ENCODE measurements at places on chromosomes 6 and 20.

DNA sequence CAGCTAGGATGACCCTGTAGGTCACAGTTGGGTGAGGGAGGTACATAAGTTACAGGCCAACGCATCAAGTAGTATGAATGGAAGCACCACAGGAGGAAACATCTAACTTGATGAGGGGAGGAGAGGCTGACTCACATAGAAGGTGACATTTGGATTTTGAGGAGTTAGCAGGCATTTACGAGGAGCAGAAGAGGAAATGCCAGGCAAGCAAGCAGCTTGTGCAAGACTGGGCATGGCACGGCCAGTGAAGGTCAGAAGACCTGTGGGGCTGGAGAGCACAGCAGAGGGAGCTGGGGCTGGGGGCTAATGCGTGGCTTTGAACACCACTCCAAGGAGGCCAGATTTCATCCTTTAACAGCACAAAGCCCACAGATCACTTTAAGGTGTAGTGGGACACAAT, 37.8 kb downstream of the MUC22 start:
- DNase-seq = no peak

GRCh38 chr6:25547797-25548196, 104.2 kb upstream of the SCGN start:
- DNase-seq = no peak

- no peak for DNase-seq
These were observed 8.4 kb downstream of the TPBG start for GRCh38 chr6:82371799-82372546.

GRCh38 chr20:62392621-62393334, 5.9 kb downstream of the RPS21 start:
- no peak for DNase-seq

DNA sequence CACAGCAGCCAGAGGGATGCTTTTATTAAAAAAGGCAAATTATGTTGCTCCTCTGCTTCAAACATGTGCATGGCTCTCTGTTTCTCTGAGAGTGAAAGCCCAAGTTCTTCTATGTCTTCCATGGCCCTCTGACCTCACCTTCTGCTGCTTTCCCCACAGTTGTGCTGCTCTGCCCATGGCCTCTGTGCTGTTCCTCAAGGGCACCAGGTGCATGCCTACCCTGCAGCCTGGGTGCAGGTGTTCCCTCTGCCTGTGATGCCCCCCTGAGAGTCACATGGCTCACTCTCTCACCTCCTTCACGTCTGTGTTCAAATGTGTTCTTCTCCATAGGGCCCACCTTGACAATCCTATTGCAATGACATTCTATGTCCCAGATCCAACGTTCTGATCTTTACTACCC, 477.0 kb upstream of the CHD6 start:
- no peak for DNase-seq

DNA sequence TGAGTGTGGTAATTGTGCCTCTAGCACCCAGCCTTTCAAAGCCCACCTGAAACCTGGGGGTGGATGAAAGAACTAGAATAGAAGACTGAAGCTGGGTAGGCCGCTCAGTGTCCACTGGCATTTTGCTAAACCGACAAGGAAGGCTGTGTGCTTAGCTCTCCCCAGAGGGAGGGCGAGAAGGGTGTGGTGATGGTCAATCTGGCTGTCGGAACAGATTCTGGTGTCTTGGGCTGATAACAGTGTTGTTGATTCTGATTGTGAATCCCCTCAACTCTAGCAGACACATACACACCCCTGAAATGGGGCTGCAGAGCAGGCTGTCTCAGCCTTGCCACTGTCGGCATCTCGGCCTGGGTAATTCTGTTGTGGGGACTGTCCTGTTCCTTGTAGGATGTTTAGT, 4.1 kb upstream of the BPHL start:
- no peak for DNase-seq

- no peak for DNase-seq
These were observed 33.9 kb downstream of the SCAF8 start for GRCh38 chr6:154767003-154767723.

DNA sequence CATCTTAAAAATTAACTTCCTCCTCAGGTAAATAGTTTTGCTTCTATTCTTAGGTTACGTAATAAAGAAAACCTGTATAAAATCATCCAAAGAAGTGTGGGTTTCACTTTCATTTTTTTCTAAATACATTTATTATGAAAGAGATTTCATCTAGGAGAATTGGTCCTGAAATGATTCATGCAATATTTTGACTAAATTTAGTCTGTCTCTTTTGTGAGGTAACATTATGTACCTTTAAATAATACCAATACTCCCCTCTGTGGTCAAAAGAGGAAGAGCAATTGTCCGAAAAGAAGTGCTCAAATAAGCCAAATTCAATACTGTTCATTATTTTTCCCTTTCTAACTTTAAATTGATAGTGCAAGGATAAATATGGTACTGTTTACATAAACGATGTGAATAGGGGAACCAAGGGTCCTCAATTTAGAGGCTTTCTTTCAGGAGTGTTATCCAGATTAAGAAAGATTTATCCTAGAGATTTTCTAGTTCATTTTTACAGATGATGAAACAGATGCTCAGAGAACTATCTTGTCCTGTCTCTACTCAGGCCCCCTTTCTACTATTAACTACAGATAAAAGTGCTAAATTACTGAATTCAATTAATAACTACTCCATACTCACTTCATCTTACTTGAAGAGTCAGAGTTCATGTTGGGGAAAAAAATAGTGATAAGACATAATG, 26.2 kb downstream of the CYP39A1 start:
- DNase-seq = no peak

- DNase-seq = no peak
These were observed 4.9 kb downstream of the SRMS start for GRCh38 chr20:63542696-63543095.

DNA sequence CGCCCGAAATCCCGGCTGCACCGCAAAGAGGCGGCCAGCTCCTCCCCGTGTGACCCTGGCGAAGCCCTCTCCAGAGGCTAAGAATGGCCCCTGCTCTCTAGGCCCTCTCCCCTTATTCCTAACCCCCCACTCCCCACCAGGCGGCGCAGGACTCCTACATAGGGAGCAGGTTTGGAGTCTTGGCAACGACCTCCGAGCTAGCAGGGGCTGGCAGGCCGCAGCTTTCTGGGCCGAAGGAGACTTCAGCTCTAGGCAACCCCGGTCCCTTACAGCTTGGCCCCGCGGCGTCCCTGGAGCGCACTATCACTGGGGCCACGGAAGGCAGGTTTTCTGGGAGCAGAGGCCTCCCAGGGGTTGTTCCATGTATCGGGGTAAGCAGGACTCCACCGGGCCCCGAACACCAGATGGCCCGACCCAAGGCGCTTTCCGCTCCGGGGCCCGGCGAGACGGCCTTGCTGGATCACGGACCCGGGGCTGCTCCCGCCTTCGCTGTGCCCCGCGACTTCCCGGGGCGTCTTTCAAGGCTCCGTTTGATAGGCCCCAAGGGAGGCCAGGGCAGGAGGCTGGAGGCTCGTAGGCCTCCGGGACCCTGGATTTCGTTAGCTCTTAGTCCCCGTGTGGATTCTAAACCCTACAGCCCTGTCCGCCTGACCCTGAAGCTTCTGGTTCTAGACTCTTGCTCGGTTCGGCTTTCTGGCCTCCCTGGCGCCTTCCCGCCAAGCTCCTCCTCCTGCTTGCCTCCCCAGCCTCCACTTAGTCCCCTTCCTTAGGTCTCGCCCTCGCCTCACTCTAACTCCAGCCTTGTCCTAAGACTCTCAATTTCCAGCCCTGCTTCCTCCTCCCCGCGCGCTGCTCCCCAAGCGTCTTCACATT, 1.9 kb downstream of the SLC32A1 start:
- DNase-seq = no peak

DNA sequence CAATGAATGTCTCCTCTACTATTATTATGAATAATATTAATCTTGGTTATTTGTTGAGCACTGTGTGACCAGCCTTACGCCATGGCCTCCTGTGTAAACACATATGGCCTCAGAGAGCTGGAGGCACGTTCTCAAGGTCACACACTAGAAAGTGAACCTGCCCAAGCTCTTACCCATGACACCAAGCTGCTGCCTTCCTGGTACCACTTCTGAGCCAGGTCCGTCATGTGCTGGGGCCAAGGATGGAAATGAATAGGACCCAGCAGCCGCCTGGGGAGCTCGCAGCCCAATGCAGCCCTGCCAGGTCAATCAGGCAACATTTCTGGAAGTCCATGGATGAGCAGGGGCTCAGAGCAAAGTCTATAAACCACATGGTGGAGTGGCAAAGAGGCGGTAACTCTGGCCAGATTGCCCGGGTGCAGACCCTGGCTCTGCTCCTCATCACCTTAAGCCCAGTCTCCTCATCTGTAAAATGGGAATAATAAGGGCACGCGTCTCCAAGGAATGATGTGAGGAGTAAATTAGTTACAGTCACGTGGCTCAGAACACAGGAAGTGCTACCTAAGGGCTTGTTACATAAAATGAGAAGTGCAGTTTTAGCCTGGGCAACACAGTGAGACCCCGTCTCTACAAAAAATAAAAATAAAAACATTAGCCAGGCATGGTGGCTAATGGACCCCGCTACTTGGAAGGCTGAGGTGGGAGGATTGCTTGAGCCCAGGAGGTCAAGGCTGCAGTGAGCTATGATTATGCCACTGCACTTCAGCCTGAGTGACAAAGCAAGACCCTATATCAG, 61.5 kb downstream of the JPH2 start:
- DNase-seq = no peak

GRCh38 chr20:46031014-46031569, 2.1 kb downstream of the SLC12A5 start:
- no peak for DNase-seq

DNA sequence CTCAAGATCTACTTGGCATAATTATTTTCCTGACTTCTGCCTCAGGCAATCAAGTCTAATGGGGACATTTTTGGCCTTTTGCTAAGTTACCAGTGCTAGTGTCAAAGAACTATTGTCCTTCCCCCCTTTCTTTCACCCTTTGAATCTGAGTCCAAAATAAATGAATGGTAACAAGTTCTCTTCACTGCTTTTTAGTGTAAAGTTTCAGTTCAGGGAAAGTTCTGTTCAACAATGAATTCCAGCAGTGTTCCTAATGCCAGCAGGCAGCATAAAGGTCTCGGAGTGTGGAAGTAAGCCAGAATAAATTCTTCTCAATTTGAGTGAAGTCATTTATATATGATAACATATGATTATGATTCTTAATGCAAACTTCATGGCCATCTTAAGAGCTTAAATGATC, 20.8 kb upstream of the TSPYL1 start:
- no peak for DNase-seq

DNA sequence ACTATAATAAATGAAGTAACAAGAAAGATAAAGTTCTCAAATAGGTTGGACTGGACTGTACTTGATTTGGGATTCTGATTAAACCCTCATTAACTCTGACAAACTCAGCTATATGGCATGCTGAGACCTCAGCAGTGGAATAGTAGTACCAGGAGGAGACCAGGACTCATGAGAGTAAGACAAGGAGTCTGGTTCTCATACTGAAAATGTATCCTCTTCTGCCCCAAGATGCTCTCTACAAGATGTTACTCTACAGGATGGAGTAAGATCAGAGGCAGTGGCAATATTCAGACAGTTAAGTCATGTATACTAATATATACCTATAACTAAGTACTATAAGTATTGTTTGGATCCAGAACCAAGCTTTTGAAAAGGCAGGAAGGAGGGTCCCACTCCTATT, 31.9 kb upstream of the SYNCRIP start:
- DNase-seq = no peak

GRCh38 chr6:82436740-82437139, 73.1 kb downstream of the TPBG start:
- no peak for DNase-seq

DNA sequence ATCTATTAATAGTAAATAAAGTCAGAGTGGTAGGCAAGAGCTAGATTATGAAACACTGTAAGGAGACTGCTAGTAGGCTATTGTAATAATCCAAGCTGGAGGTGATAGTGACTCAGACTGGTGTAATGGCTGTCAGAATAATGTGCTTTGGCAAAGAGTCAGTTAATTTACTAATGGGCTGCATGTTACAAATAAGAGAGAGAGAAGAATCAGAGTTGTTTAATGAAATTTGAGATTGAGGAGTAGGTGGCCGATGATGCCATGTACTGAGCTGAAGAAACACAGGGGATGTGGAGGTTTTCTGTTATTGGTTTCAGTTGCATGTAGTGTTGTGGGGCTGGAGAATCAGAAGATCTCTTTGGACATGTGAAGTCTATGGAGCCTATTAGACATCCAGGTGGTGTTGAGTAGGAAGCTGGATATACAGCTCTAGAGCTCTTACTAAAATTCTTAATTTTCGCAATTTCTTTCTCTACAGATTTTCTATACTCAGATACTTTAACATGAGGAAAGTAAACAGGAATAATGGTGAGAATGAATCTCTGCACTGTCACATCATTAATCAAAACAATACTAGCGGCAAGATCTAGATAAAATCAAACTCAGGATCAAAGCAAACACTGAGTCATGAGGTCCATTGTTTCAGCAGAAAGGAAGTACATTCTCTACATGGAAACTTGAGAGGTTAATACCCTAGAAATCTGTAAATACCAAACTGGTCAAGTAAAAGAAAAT, 167.7 kb downstream of the SIM1 start:
- no peak for DNase-seq

DNA sequence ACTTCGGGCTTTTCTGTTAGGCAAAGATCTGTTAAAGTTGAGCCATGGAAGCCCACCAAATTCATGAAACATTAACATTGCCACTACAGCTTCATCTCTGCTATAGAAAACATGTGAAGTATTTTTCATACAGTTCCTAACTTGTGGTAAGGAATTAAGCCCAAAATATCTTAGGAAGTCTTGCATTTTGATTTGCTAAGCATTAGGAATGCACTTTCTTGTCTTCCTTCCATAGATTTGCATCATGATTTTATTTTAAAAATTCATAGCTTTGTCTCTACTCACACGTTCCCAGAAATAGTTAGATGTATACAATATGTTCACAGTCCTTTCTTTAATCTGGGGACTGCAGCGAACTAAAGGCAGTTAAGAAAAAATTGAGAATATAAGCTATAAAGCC, 325.6 kb downstream of the CENPW start:
- no peak for DNase-seq

DNA sequence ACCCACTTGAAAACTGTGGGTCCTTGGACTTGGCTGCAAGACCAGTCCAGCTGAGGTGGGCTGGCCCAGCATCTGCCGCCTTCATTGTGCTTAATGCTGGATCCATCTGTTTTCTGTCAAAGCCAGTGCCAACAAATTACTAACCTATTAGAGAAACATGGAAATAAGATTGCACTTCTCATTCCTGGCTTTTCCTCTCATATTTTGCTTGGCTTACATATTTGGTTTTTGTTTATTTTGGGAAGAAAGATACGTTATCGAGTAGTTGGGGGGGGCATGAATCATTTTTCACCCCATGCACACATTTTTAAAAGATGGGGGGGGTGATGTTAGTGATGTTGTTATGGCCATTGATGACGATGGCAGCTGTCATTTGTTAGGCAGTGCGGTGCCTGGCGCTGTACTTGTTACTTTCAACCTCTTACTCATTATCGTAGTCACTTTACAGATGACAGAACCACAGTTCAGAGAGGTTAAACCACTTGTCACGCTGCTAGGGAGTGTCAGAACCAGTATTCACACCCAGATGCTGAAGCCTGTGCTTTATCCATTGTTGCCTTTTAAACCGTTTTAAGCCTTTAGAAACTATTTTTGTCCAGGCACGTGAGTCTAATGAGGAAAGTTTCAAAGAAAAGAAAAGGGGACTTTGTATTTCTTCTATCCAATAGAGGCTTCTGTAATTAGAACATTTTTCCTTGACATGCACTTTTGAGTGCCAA, 180.0 kb downstream of the TMEM242 start:
- no peak for DNase-seq
